ENCODE measurements at places on chromosomes 5 and 9. TPM values are rescaled to one million over a fixed set of nuclear protein-coding genes. Genes with fewer than 3 reads are reported as not detected.

SUSD3 gene
- total RNA-seq = 15.4 TPM

PCDH1 gene
- not detected for total RNA-seq

RXFP3 gene
- total RNA-seq = not detected

IL31RA gene
- total RNA-seq = not detected

PROB1 gene
- 8.2 TPM for total RNA-seq

LRRC19 gene
- not detected for total RNA-seq

MEF2C gene
- total RNA-seq = 0.15 TPM

PCDH12 gene
- total RNA-seq = 0.76 TPM

ITK gene
- total RNA-seq = 156 TPM

IDNK gene
- total RNA-seq = 6.2 TPM

CYSRT1 gene
- 0.23 TPM for total RNA-seq

SYK gene
- total RNA-seq = 0.08 TPM

GDF9 gene
- 0.23 TPM for total RNA-seq

DOK3 gene
- total RNA-seq = 9.8 TPM

CMBL gene
- 4.1 TPM for total RNA-seq

UGT3A2 gene
- not detected for total RNA-seq

ALDOB gene
- not detected for total RNA-seq

PCDHA1 gene
- total RNA-seq = not detected

TXNDC8 gene
- total RNA-seq = not detected

FAM193B gene
- total RNA-seq = 59.3 TPM

TAS2R1 gene
- total RNA-seq = not detected

SLC6A19 gene
- total RNA-seq = not detected

PCDHA10 gene
- not detected for total RNA-seq
